NT2/D1 (cell line): ENCODE measurements at places on chromosomes 3 and 15.

DNA sequence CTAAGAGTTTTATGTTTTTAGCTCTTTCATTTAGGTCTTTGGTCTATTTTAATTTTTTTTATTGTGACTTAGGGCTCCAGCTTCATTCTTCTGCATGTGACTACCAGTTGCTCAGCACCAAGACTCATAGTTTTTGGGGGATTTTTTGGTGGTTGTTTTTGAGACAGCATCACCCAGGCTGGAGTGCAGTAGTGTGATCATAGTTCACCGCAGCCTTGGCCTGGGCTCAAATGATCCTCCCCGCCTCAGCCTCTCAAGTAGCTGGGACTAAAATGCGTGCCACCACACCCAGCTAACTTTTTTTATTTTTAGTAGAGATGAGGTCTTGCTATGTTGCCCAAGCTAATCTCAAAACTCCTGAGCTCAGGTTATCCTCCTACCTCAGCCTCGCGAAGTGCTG lies 19.4 kb downstream of the CDV3 start:
- no peak for DNase-seq

DNA sequence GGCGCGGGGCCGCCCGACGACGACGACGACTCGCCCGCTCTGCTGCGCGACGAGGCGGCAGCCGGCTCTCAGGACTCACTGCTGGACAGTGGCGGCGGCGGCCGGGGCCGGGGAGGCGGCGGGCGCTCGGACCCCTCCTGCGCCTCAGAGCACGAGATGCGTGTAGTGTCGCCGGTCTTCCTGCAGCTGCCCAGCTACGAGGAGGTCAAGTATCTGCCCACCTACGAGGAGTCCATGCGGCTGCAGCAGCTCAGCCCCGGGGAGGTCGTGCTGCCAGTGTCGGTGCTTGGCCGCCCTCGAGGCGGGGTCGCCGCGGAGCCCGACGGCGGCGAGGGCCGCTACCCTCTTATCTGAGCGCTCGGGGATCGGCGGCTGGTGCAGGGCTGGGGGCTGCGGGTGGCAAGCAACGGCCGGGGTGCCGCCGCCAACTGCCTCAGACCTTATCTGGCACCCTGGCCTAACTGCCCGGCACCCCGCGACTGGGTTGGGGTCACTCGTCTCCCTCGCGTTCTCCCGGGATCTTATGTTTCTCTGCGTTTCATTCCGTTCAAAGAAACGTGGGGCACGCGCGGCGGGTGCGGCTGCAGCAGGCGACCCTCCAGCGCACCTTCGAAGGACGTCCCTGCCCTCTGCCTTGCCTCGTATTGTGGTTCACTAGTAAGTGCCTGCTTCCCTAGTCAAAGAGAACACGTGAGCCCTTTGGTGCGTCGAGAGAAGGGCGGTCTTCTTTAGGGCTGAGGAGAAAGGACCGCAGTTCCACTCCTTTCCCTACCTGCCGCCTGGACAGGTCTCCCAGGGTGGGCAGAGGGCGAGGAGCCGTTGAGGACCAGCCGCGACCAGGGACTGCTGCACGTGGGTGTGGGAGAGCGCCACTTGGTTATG lies 1.0 kb downstream of the C3orf80 start:
- DNase-seq: no peak

- no peak for DNase-seq
Measured at GRCh38 chr15:57911247-57911646, 154.3 kb downstream of the ALDH1A2 start.

- DNase-seq: no peak
Measured at GRCh38 chr3:52773361-52774065, 2.8 kb upstream of the NEK4 start.

GRCh38 chr3:51385621-51386091 lies 565 bp downstream of the MANF start:
- no peak for DNase-seq

GRCh38 chr3:124587053-124587408 lies 143.2 kb upstream of the UMPS start:
- DNase-seq: no peak

GRCh38 chr3:82088749-82089148 lies 327.3 kb upstream of the GBE1 start:
- DNase-seq: no peak

DNA sequence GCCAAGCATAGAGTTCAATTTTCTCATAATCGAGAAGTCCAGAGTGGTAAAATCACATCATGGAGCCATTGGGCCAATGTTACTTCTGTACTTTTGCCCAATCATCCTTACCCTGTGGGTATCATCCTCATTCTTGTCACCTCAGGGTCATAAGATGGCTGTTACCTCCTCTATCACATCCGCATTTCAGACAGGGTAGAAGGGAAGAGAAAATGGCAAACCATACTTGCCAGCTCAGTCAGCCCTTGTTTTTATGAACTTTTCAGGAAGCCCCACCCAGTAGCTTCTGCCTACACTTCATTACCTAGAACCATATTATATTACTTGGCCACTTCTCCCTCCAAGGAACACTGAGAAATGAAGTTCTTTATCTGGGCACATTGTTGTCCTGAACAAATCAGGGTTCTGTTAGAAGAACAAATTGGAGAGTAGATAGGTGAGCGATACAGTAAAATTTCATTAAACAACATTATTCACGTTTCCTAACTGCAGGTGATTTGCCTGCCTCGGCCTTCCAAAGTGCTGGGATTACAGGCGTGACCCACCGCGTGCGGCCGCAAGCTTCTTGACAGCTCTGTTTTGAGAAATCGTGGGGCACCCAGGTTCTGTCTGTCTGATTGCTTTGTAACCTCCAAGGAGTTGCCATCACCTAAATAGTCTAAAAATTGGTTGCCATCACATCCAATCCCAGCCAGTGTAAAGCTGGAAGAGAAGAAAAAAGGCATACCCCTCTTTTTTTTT lies 34.5 kb upstream of the RPN1 start:
- DNase-seq: no peak

DNA sequence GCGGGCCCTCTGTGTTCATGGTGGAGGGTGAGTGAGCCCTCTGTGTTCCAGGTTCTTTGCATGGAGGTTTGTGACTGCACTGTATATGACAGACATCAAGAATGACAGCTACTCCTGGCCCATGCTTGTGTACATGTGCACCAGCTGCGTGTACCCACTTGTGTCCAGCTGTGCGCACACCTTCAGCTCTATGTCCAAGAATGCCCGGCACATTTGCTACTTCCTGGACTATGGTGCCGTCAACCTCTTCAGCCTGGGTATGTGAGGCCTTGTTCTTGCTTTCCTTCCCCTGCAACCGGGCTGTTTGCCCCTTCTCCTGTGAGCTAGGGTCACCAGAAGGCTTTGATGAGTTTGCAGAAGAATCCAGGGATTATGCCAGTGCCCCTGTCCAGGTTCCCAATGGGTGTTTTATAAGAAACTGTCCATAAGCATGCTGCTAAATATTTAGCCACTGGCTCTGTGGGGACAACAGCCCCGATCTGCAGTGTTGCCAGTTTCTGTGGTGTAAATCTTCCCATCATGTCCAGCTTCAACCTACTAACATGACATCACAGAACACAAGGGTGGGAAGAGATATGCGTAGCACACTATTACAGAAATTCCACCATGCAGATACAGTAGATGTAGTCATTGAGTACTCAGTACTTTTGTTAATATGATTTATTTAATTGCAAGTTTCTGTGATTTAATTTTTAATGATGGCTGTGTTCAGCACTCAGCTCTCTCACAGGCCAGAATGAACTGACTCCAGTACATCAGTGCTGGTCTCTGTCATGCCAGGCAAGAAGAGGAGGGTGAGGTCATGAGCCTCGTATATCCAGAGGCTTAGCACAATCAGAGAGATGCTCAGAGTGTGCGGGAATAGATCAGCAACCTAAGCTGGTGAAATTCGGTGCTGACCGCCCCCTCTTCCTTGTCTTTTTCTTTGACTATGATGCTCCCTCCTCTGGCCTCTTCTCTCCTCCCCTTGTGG lies 29.2 kb upstream of the KIF23 start:
- no peak for DNase-seq

DNA sequence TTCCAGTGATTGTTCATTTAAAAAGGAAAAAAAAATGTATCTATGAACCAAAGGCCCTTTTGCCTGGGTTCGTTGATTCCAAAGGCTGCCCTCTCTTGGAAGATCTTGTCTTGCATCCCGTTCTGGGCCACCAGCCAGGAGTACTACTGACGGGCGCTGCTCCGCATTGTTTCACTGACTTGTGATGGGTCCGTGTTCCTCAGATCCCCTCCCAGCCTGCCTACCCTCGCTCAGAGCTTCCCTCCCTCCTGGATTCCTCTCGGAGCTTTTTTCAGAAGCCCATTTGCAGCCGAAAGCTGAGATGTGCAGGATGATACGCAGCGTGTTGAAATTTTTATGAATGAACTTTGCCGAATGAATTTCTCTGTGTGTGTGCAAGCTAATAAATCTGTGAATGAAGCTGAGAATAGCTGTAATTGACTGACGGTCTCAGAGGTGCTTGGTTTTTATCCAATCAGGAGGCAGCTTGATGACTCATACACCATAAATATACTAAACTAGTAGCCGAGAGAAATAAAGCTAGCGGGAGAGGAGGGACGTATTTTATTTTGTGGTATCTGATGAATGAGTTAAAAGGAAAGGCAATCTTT lies at the start of gene SHC4:
Gene SHC4 (minus strand): TSS at position 396 of the 590 bp plus-strand sequence. CDS start 904 bp downstream, outside the sequence.
- DNase-seq: peak; percentile 46

DNA sequence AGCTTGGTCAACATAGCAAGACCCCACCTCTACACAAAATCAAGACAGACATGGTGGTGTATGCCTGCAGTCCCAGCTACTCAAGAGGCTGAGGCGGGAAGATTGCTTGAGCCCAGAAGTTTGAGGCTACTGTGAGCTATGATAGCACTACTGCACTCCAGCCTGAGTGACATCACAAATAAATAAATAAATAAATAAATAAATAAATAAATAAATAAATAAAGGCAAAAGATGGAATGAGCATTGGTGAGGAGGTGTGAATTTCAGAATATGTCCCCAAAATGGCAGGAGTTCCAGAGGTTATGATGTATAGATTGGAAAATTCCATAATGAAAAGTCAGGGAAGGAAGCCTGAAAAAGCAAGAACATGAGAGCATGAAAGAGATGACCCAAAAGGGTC lies 249.9 kb downstream of the MEX3B start:
- DNase-seq: no peak

DNA sequence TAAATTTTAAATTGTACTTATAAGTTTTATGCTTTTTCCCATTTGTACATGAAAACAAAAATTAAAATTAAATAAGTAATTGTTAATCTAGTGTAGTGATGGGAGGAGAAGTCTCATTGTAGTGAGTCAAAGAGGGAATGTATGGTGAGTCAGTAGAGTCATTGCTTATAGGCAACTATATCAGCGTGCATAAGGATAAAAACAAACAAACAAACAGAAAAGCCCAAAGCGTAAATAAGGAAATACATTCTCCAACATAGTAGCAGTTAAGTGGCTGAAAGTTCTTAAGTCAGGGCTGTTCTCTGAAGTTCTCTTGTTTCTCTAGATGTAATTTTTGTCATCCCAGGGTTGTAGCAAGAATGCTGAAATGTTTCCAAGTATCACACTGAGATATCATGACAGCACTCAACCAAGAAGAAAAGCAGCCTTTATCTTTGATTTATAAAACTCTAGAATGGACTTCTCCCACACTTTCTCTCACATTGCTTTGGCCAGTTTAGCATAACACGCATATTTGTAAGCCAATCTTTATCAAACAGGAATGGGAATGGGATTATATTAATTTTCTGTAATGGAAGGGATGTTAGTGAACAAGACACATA lies 184.1 kb upstream of the TP63 start:
- DNase-seq: no peak

DNA sequence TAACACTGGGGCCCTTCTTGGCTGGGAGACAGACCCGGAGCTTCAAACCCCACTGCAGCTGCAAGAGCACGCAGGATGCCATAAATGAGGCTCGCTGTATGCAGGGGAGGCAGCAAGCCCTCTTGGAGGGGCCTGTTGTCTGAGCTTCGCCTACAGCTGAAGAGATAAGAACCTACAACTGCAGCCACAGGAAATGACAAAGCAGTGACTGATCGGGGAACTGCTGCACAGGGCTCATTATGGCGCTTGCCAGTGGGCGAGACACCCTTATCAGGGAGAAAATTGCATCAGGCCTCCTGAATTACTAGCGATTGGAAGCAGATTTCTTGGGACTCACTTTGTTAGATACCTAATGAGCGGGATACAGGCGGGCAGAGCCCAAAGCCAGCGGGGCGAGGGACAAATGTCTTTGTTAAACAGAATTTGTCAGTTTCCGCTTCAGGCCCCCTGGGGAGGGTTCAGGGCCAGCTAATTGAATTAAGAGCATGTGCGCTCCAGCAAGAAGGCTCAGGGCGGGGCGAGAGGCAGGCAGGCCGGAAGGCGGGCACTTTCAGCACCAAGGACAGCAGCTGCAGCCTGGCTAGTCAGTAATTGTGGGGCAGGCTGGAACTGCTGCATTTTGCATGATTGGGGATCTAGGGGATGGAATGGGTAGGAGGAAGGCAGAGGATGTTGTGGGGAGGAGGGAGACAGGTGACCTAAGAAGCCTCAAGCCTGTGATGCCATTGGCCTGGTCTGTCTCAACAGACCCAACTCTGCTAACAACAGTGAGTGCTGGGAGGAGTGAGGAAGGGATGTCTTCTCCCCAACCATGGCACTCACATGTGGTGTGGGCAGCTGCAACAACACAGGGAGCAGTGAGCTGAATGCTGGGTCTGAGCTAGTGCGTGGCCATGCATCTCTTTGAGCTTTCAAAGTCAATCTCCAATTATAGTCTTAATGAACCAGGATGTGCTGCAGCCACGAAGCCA lies 55.3 kb downstream of the CCDC33 start:
- DNase-seq: peak; percentile 93

- no peak for DNase-seq
Measured at GRCh38 chr15:30046430-30046829, 36.3 kb upstream of the GOLGA8J start.

DNA sequence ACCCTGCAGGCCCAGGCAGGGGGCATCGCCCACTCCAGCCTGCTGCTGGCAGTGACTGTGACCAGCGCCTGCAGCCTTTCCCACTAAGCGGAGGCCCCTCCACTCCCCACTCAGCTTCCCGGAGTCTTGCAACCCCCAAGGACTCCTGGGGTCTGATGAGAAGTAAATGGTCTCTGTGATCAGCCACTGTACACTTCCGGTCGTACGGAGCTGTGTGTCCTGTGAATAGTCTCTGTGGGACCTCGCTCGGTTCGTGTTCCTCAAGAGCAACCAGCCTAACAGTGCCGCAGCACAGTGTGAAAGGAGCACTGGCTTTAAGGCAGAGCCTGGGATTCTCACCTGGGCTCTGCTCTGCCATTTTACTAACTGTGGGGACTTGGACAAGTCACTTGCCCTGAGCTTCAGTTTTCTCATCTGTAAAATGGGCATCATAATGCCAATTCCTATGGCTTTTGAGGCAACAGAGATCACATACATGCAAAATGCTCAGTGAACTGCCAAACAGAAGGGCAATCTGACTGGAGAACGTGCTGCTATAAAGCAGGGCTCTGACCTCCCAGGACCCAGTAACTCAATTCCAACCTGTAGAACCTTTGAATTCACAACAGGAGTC lies 26.7 kb downstream of the TMEM43 start:
- DNase-seq: no peak

- no peak for DNase-seq
Measured at GRCh38 chr15:39504808-39505207, 76.1 kb upstream of the THBS1 start.

DNA sequence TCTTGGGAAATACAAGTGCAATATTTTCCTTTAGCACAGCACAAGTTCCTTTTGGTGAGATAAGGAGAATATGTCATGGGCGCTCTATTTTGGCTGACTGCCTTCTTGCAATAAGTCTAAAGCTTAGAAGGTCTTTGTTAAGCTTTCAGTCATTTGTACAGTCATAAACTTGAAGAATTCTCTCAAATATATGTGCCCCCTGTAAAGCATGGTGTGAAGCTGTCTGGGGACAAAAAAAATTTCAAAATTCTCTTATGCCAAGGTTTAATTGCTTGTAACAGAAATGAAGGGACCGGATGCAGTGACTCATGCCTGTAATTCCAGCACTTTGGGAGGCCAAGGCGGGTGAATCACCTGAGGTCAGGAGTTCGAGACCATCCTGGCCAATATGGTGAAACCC lies 21.7 kb upstream of the ARID3B start:
- no peak for DNase-seq
